ENCODE measurements at places on chromosomes 13 and 19.

- peak; percentile 9 for DNase-seq
Measured at GRCh38 chr19:56111601-56112312, 9.3 kb downstream of the ZNF787 start.

GRCh38 chr19:19552798-19553197 is 14.7 kb downstream of the CILP2 start:
- DNase-seq, result peak; percentile 36

- DNase-seq, result no peak
Measured at GRCh38 chr13:62407871-62408270, 992.2 kb upstream of the PCDH20 start.

DNA sequence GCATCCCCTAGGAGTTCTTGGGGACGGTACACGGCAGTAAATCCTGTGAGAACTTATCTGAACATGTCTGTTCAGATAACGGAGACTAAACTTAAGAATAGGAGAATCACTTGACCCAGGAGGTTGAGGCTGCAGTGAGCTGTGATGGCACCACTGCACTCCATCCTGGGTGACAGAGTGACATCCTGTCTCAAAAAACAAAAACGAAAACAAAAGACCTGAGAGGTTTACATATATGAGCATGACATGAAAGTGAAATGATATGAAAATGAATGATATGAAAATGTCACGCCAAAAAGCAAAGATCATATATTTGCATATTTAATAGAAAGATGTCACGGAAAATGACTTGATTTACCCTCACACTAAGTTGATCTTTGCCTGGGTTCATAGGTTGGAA is 5.8 kb downstream of the ZNF175 start:
- DNase-seq, result no peak

DNA sequence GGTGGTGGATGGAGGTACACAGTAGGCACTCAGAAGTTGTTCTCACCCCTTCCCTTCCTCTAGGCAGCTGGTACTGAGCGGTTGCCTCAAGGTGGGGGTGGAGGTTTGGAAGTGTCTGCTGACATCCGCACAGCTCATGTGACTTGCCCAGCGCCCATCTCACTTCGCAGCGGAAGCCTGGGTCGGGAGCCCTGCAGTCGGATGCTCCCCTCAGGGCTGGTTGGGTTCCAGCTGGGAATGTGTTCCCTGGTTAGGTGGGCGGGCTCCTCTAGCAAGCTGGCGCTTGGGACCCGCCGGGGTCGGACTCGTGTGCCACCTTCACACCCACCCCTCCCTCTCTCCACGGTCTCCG is 10.2 kb downstream of the PPP1R37 start:
- DNase-seq, result peak; percentile 43
